Suprapubic skin (tissue), 4 donors: ENCODE measurements at places on chromosomes 6 and 20.

DNA sequence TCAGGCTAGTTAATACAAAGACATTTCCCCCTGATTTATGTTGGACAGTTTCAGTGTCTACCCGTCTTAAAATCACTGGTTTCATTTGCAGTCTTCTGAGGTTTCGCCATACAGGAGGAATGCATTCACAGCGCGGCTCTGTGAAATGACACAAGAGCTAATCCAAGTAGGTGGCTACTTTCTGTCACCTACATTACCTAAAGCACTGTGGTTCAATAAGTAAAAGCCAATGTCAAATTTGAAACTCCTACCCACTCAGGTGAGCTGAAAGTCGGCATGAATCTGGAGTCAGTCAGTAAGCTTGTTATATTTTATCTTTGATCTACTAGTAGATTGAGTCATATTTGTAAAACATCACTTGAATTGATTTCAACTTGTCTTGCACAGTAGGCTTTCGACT is 370.8 kb downstream of the LAMA2 start:
- no peak for DNase-seq

DNA sequence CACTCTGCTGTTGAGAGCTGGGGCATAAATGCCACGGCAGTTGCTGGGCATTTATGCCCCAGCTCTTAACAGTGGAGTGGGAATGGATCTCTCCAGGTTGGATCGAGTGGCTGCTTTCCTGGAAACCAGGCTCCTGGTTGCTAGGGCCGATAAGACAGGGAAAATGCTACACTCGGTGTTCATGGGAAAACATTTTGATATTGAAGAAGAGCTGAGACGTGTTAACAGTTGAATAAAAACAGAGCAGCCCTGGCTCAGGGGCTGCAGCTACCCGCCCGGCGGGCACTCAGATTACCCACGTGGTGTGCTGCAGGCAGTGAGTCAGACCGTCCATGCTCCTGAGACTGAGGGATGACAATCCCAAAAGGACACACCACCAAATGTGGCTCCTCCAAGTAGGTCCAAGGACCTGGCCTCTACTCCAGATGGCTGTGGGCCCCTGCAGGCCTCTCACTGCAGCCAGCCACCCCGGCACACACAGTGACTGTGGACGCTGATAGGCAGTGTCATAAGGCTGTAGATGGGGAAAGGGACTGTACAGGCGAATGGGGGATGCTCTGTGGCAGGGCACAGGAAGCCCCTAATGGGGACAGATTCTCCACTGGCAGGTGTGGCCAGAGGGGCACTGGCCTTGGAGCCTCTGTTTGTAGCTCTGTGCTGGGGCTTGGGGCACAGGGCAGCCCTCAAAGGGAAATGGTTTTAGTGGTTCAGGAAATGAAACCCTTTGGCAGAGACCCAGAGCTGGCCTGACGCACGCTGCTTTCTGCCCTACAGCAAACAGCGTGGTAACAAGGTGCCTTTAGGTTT is 237.8 kb downstream of the LY86 start:
- DNase-seq = peak; percentile 79

- no peak for DNase-seq
Observed at GRCh38 chr6:141290941-141291721, 841.6 kb upstream of the GJE1 start.

DNA sequence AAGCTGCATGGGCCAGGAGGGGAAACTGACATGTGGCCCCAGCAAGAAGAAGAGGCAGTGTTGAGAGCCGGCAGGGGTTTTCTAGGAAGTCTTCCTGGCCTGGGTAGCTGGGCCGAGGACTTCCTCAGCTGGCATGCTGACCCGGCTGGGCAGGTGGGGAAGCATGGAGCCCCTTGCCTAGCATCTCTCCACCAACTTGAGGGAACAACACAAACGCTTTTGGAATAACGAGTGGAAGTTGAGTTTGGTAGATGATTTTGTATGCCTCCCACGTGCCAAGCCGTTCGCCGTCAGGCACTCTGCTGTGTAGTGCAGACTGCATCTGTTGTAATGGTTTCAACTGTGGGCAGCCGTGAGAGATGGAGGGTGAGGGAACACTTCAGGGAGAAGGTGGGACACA is 7.3 kb downstream of the TMEM181 start:
- no peak for DNase-seq

DNA sequence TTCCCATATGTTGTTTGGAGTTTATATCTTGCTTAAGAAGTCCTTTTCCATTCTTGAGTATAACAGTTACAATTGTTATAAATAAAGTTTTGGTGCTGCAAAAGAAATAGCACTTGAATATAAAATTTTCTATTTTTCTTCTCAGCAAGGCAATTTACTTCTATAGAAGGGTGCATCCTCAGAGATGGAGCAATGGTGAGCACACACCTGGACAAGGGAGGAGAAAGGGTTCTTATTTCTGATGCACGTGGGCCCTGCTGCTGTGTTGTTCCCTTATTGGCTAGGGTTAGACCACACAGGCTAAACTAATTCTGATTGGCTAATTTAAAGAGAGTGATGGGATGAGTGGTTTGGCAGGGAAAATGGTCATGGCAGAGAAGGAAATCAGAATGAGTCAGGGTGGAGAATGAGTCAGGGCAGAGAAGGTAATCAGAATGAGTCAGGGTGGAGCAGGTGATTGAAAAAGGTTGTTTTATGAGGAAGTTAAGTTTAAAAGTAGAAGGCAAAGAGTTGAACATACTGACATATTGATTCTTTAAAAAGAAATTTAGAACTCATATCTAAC is 38.0 kb downstream of the CST8 start:
- DNase-seq = no peak

GRCh38 chr6:156425359-156426020 is 351.7 kb upstream of the ARID1B start:
- no peak for DNase-seq

DNA sequence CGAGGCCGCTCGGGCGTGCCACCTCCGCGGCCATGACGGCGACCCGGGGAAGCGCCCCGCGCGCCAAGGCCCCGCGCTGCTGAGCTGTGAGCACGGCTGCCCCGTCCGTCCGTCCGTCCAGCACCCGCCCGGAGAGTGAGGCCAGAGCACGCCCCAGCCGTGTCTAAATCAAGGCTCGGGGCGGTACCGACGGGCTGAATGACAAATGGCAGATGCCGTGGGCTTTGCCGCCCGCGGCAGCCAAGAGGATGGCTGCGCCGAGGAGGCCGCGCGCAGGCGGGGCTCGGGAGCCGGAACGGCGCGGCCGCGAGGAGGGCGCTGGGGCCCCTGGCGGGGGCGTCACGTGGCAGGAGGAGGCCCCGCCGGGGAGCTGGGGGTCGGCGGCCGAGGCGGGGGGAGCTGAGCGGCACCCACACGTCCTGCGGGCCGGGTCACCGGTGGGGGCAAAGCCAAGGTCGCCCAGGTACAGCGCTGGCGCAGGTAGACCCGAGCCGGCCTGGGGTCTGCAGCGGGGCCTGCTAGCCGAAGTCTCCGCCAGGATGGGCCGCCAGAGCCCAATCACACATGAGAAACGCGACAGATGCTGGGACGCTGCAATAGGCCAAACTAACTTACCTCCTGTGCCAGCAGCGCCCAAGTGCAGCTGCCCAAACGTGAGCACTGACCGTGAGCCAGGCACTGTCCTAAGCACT is at the start of gene PLAGL1:
PLAGL1 (minus strand) TSS at position 140 of the 692 bp plus-strand sequence. CDS start 60,123 bp downstream, outside the sequence.
- peak; percentile 80 for DNase-seq

GRCh38 chr6:30154709-30155519 is 6.1 kb downstream of the TRIM10 start:
- no peak for DNase-seq

GRCh38 chr20:63223121-63223825 is 7.3 kb upstream of the YTHDF1 start:
- no peak for DNase-seq

DNA sequence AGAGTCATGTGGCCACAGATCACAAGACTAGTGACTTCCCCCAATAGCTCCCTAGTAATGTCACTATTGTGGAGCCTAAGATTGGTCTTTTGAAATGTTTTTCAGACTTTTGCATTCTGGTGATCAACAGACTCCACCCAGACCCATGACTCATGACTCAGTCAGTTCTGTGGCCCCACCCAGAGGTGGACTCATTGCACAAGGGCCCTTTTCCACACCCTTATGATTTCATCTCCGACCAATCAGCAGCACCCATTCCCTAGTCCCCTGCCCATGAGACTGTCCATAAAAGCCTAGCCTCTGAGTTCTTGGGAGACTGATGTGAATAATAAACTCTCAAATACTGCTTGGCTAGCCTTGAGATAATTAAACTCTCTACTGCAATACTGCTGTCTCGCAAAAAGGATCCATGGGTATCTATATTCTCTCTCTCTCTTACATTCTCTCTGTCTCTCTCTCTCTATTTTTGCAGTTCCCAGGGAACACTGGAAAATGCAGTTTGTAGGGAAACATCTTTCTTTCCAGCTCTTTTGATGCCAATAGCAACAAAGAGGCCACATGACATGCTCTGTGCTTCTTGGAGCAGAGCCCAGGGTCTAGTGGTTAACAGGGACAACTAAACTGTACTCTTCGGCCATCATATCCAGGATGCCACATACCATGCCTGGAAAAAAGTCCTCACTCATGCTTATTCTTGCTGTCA is 71.3 kb upstream of the IYD start:
- no peak for DNase-seq

- no peak for DNase-seq
Observed at GRCh38 chr20:48025051-48025515, 239.8 kb upstream of the SULF2 start.

DNA sequence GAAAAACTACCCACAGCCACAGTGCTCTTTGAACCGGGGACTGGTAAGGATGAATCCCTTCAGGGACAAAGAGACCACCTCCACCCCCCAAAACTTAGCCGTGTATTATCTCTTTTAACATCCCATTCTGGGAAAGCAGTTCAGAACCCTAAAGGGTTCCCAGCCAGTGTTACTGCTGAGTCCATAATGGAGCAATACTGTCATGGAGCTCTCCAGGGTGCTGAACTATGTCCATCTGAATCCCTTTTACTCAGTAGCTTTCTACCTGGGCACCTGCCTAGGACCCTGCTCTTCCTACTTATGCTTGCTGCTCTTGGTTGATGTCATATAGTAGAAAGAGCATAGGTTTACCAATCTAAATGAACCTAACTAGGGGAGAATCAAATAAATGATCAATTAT is 22.3 kb upstream of the SAYSD1 start:
- DNase-seq = no peak

GRCh38 chr6:39083231-39083634 is 31.8 kb downstream of the SAYSD1 start:
- no peak for DNase-seq

GRCh38 chr20:11274141-11274594 is 600.4 kb upstream of the JAG1 start:
- no peak for DNase-seq

DNA sequence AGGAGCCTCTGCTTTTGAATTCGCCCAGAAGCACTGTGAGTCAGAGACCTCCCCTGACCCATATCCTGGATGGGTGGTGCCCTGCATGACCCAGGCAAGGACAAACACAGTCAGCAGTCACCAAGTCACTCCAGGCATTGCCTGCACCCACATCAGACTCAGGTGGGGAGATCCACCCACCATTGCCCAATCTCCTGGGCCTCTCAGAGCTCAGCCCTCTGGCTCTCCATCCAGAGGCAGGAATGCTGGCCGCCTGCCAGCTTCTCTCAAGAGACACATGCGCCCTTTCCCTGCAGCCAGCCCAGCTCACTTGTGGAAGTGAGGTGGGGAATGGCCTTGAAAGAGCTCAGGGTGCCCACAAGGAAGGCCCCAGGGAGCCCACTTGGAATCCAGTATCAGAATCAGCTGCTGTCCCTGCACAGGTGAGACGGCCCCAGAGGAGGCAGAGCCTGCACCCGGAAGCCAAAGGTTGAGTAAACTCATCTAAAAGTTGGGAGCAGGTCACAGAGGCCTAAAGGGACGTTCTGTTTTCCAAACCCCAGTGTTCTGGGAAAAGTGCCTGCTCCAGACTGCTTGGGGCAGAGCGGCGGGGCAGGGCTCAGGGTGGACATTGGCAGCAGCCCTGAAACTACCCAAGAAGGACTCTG is 129.8 kb downstream of the PREX1 start:
- no peak for DNase-seq

DNA sequence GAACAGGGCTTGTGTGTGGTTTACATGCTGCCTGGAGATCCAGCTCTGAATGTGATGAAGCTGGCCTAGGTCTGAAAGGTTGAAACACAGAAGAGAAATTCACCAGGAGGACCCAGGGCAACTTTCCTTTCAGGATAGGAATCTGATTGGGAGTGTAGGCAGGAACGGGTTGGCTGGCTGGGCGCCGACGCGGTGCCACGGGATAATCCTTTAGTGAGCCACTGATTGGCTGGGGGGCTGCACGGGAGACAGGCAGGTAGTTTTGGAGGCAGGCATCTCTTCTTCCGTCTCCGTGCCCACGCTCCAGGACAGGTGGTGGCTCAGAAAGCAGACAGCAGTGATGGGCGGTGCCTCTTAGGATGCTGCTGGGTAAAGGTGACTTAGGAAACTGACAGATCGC is 294.6 kb downstream of the CDH4 start:
- DNase-seq = no peak

DNA sequence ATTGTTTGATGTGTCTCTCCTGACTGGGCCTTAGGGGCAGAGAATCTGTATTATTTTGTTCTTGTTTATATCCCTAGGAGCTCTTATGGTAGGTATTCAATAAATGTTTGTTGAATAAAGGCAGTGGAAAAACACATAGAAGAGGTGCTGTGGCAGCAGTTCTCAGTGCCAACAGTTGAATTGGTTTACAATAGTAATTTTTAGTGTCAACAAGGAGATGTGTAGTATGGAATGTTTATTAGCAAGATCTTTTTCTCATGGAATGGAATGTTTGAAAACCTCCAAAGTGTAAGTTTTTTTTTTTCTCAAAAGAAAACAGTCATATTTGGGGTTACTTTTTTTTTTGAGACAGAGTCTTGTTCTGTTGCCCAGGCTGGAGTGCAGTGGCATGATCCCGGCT is 28.0 kb downstream of the ASXL1 start:
- no peak for DNase-seq

DNA sequence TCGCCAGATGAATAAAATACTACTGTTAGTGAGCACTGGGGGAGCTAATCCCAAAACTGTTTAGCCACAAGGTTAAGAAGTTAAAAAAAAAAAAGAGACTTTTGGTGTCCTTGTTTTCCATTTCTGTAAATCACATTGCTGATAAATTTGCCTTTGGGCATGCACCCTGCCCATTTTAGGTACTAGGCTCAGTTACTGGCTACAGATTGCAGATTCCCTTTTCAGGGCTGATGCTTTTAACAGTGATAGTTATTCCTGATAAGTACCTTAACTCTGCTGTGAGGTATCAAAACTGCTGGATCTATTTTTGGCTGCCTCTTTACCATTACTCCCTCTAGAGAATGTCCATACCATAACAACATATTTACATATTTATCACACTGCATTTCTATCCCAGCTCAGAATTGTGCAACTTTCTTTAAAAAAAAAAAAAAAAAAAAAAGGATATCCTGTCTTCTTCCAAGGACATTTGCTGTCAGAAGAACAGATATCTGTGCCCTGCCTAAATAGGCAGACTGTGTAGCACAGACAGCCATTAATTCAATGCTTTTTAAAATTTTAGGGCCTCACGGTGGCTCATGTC is 94.5 kb downstream of the SSR1 start:
- no peak for DNase-seq

- no peak for DNase-seq
Observed at GRCh38 chr6:90095145-90095544, 200.9 kb downstream of the GJA10 start.

DNA sequence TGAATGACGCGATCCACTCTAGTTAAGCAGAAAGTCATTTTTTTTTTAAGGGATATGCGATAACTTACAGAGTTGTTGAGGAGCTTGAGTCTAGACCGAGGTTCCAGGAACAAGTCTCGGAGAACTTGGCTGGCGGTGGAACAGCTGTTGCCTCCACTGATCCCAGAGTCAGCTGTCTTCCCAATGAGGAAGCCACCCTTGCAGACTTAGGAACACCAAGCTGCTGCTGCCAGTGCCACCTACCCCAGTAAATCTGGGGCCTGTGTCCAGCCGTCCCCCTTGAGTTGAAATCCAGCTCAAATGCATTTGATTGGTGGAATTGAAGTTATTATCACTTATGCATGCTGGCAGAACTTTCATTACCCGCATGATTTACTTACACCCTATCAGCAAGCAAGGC is 6.7 kb downstream of the PFDN4 start:
- no peak for DNase-seq
